ENCODE measurements at places on chromosomes 4 and X.

GRCh38 chrX:38891641-38892413 lies 90.6 kb downstream of the MID1IP1 start:
- DNase-seq, result no peak

DNA sequence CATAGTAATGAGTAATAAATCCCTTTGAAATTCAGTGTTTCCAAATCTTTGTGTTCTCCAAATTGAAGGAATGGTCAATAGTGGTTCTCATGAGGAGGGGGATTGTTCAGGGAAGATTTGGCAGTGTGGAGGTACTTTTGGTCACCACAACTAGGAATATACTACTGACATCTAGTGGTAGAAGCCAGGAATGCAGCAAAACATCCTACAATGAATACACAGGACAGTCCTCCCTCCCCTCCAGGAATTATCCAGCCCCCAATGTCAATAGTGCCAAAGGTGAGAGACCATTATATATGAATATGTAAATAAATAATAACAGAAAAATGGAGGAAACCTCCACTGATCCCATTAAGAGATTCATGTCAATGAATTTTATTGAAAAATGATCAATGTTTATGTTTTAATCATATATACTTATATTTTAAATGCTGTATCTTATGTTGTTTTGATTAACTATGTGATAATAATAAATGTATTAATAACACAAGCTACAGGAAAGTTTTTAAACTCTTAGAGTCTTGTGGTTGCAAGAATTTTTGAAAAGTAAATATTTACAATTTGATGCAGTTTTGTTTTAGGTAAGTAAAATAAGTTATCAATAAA lies 14.4 kb upstream of the FAM9A start:
- no peak for DNase-seq

- no peak for DNase-seq
These were observed 6.3 kb downstream of the LONRF3 start for GRCh38 chrX:118980761-118981160.

DNA sequence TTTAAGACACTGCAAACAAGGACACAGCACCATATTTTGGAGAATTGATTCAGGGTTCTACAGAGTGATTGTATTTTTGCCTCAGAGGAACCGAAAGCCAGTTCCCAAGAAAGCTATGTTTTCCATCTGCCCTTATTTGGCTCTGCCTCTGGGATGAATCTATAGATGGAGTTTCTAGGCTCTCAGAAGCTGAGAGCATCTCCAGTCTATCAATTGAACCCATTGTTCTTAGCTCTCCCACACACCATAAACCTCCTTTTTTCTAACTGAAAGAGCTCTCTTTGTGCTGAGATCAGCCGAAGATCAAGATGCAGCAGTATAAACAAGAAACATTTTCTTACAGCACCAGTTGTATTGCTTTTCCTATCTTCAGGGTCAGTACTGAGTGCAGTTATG lies 16.9 kb downstream of the PLP1 start:
- DNase-seq, result no peak

DNA sequence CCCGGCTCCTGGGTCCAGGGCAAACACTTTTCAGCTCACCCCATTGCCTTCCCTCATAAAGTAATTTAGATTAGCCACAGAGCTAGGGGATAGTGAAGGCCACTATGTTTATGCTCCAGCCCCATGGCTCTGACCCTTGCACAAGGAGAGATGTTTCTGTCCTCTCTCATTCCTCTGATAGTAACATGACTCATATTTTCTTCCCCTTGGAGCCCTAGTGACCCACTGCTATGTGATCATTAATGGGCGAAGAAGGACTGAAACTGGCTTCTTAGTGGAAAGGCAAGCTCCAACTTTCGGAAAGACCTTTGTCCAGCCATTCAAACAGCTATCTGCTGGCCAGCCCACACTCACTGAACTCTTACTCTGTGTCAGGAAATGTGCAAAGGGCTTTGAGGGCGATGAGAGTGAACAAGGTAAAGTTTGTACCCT lies 12.3 kb downstream of the CLDN2 start:
- no peak for DNase-seq

- DNase-seq, result no peak
These were observed at the start of gene GJB1 for GRCh38 chrX:71222929-71223328. Gene GJB1, plus strand, starts transcription at chrX:71223224. Its CDS starts 484 bp downstream, at chrX:71223708.

DNA sequence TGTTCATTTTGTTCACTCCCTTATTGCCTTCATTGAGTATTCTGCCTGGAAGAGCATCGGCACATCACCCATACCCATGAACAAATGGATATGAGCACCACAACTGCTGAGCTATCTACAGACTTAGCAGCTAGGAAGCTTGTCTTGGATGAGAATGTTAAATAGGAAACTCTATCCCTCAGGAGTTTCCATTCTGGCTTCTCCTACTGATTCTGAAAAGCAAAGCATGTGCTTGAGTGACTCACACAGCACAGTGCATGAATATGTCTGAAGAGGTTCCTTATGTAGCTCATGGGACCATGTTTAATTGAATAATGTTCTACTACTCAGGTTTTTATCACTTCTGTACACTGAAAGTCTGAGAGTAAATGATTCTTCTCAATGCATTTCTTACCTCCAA lies 57.3 kb upstream of the MXRA5 start:
- DNase-seq, result no peak

Data from stimulated activated CD8-positive, alpha-beta memory T cell treated with anti-CD3 and anti-CD28 coated beads, Interleukin-15, amount 100 ng/mL, for 24 hours (primary cell).